ENCODE measurements at places on chromosomes 12 and 14.

DNA sequence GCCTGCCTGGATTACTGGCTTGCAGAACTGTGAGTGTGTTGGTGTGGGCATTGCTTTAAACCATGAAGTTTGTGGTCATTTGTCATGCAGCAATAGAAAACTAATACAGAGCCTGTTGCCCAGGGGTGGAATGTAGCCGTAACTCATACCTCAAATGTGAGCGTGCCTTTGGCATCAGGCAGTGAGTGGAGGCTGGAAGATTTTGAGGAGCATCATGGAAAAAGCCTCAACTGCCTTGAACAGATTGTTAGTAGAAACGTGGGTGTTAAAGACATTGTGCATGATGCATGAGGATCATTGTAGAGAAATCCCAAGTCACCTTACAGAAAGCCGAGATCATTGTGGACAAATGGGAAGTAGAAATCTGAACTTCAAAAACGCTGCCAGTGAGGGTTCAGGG lies 580.5 kb downstream of the AACS start:
- DNase-seq, result no peak

DNA sequence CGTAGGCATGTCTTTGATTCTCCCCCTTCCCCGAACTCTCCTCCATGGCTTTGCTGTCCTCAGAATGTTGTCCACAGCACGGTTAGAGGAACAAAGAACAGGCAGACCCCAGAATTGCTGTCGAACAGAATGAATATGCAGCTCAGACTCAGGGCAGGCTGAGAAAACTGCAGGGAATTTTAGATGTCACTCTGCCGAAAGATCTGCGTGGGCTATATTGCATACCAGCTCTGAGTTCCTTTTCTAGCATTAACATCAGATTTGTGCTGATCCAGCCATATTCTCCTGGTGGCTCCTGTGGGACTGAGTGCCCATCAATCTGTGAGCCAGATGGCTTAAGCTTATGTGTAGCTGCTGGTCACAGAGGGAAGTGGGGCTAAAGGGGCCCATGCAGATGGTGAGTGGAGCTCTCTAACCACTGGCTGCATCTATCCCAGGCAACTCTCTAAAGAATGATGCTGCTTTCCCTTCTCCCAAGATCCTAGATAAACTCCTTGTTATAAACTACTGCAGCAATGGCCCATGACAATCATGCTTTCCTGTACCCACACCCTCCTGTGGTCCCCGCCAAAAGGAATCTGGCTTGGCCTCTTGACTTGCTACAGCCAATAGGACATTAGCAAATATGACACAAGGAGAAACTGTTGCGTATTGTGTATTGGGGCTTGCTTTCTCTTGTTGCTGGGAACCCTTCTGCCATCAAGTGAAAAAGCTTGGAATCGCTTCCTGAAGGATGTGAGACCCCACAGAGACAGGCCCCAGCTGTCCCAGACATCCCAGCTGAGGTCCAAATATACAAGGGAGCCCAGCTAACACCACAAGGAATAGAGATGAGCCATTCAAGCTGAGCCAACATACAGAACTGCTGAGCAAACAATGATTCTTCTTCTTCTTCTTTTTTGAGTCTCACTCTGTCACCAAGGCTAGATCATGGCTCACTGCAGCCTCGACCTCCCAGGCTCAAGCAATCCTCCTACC lies 101.3 kb downstream of the FOXN3 start:
- DNase-seq, result no peak

DNA sequence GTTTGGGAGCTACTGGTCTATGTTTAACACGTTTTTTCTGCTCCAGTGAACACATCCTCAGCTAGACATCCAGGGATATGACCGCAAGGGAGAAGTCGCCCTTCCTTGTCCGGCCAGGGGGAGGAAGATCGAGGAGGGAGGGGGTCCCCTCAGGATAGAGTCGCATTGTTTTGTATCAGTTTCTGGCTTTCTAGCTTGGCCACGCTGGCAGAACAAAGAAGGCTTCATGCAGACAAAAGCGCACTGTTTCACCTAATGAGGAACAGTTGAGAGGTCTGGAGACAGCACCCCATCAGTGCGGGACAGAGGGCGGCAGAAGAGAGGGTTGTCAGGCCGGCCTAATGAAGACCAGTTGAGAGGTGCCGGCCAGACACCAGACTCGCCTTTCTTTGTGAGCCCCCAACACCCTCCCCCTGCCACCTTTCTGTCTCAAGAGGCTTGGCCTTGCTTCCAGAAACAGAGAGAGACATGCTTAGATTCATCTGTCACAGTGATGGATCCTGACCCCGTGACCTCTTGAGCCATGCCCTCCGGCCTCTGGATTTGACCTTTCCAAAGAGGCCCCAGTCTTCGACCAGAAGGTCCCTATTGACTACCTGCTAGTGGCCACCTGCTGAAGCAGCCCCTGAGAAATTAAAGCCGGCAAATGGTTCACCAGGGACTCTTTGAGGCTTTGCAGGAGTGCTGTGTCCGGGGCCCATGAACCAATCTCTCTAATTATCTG lies 254.7 kb upstream of the TBX3 start:
- DNase-seq, result no peak

DNA sequence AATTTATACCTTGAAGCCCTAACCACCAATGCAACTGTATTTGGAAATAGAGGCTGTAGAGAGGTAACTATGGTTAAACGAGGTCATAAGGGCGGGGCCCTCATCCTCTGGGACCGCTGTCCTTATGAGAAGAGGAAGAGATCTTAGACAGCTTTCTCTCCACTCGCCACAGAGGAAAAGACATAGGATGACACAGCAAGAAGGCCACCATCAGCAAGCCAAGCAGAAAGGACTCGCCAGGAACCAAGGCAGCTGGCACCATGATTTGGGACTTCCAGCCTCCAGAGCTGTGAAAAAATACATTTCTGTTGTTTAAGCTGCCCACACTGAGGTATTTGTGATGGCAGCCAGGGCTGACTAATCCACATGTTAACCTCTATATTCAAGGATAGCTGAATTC lies 30.4 kb upstream of the BCAT1 start:
- no peak for DNase-seq

GRCh38 chr12:15130541-15130940 lies 90.7 kb downstream of the RERG start:
- no peak for DNase-seq

DNA sequence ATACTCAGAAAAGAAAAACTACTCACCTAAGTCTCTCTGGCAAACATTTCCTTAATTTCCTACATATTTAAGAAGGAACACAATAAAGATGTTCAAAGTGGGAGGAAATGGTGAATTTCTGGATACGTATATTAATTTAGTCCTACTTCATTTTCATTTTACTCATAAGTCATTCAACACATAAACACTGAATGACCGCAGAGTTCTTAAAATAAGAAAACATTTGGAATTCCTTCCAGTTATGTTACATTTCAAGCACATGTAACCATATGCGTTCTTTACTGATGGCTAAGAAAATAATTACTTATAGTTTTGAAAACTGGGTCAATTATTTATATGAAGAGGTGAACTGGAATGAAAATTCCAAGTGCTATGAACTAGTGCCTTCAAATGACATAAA lies 409.3 kb downstream of the BCAT1 start:
- DNase-seq, result no peak

- no peak for DNase-seq
Observed at GRCh38 chr14:65920996-65921395, 508.5 kb downstream of the FUT8 start.

GRCh38 chr12:102182635-102183034 lies 15.0 kb downstream of the PMCH start:
- DNase-seq, result no peak

- no peak for DNase-seq
Observed at GRCh38 chr12:95205685-95206084, 11.6 kb downstream of the FGD6 start.

GRCh38 chr12:15855646-15856045 lies 26.5 kb upstream of the STRAP start:
- DNase-seq, result no peak

GRCh38 chr14:87690076-87690613 lies 302.8 kb downstream of the GALC start:
- no peak for DNase-seq

DNA sequence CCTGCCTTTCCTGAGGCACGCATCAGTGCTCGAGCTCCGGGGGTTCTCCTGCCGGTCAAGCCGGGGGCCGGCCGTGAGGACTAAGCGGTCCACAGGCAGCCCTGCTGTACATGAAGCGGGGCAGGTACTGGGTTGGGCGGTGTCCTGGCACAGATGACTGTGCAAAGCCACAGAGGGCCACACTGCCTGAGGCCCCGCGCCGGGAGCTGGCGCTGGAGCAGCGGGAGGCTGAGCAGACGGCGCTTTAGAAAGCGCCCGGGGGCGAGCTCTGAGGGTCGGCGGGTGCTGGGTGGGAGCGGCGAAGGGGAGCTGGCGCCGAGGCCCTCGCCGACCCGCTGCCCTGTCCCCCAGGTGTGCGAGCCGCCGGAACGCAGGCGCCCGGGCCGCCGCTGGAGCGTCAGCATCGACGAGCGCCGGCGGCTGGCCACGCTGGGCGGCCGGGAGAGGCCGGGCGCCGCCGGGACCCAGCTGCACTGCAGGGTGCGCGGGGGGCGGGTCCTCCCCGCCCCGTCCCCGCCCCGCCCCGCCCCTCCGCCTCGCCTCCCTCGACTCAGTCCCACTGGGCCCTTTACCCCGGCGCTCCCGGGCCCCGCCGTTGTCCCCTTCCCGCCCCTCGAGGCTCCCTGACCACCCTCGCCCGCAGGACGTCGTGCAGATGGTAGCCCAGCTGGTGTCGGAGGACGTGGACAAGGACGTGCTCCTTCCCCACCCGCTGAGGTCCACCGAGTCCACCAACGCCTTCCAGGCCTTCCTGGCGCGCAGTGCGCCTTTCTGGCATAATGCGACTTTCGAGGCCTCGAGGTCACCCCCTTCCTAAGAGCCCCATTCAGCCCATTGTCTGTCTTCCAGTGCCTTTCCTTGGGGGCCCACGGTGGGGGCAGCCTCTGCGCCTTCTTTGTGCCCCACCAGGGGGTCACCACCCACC lies 8.3 kb upstream of the MTA1 start:
- no peak for DNase-seq

- peak; percentile 89 for DNase-seq
Observed at GRCh38 chr14:59484639-59485175, 390 bp downstream of the JKAMP start.

DNA sequence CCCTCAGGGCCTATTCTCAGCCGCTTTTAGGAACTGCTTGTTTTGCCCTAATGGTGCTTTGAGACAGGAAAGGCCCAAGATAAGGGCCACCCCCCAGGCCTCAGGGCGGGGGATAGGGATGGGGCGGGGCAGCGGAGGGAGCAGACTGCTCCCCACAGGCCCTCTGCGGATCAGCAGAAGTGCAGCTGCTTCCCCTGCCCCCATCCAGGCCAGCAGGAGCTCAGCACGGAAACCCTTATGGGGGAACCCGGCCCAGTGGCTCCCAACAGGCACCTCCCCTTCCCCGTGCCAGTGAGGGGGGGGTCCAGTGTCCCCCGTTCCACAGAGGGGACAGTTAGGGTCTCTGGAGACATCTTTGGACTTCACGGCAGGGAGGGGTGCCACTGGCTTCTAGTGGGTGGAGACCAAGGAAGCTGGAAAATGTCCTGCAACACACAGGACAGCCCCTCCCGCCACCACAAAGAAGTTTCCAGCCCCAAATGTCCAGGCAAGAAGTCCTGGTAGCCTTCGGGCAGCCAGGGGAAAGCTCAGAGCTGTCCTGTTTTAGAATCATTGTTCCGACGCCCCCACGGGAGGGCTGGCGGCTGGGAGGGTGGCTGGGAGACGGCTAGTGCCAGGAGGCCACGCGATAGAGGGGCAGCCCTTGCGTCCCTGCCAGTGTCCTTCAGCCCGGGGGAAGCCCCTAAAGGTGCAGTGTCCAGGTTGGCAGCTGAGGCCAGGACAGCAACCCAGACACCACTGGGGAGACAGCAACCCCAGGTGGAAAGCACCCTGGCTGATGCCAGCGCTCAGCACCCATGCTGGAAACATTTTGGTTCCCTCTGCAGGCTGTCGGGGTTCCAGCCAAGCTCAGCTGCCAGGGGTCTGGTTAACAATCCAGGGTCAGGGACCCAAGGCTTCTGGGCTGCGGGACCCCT lies 10.4 kb upstream of the GPR132 start:
- no peak for DNase-seq

GRCh38 chr14:104349950-104350349 lies 211.6 kb downstream of the KIF26A start:
- DNase-seq, result no peak

- DNase-seq, result no peak
Observed at GRCh38 chr14:36662543-36663403, 1.1 kb downstream of the PAX9 start.

DNA sequence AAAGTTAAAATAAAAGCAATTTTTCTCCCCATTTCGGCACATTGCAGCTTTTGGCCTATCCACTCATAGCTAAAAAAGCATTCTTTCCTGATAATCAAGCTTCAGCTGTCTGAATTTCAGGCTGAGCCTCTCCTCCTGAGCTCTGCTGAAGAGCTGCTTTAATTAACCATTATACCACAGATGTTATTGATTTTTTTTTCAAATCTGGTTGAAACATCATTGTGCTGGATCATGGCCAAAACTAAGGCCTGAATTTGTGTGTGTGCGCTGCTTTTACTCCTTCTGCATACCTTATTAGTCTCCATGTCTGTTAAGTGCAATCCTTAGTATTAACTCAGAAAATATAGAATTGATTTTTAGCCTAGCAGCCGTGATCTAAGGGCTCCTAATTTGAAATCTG lies 52.3 kb downstream of the MBIP start:
- no peak for DNase-seq

DNA sequence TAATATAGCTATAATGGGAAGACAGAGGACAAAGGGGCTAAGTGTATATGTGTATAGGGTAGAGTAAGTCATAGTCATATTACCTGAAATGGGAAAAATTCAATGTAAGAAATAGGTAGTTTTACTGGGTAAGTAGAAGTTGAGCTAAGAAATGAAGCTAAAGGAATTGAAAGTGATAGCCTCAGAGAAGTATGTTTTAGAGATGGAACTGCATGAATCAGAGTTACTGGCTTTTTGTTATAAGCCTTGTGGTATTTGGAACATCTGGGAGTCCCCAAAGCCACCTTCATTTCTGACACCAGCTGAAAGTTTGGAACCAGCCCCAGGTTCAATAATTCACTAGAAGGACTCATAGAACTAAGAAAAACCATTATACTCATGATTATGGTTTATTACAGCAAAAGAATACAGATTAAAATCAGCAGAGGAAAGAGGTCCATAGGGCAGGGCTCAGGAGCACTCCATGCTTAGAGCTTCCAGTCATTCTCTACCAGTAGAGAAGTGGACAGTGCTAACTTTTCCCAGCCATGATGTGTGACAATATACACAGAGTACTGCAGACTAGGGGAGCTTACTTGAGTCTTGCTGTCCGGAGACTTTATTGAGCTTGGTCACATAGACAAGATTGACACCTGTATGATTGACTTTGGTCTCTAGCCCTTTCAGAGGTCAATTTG lies 9.8 kb upstream of the IFNG start:
- DNase-seq, result no peak

GRCh38 chr14:95431199-95432143 lies 85.0 kb downstream of the SYNE3 start:
- DNase-seq, result no peak

DNA sequence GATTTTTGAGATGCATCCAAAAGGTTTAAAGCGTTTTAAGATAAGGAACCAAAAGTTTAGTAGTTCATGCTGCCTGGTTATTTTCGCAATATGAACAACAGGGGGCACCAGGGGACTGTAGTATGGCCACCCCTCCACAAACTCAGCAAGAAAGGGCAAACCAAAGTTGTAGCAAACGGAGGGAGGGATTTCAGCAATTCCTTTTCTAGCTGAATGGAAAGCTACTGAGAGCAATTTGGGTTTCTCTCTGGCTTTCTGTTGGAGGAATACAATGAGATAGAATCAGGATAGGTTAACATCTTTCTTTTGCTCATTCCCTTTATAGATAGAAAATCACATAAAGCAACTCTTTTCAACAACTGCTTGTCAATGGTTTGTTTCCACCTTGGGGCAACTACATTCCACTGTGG lies 62.5 kb downstream of the DRAM1 start:
- DNase-seq, result no peak
